Stimulated activated CD8-positive, alpha-beta memory T cell treated with anti-CD3 and anti-CD28 coated beads, Interleukin-4, amount 100 ng/mL, for 4 hours (primary cell): ENCODE measurements at places on chromosomes 6 and 20.

- no peak for DNase-seq
These were observed 97.4 kb downstream of the PDSS2 start for GRCh38 chr6:107361753-107362604.

GRCh38 chr6:48429021-48429420, 318.0 kb upstream of the PTCHD4 start:
- no peak for DNase-seq

DNA sequence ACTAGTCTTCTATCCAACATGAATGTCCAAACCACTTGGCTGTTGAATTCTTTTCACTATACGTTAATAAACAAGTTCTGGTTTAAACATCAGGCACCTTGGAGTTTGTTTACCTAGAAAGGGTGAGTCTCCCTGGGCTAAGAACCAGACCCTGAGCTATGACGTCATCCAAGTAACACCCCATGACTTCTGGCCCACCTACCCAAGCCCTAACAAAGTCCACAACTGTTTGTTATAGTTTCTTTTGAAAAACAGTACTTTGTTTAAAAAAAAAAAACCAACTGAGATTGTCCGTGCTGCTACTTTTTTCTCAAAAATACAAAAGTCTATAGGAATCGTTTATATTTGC, 146.9 kb upstream of the BEND6 start:
- no peak for DNase-seq

GRCh38 chr6:158408552-158409130, 96.4 kb downstream of the TULP4 start:
- DNase-seq: no peak

GRCh38 chr6:74609871-74610270, 596.0 kb downstream of the COL12A1 start:
- DNase-seq: no peak

DNA sequence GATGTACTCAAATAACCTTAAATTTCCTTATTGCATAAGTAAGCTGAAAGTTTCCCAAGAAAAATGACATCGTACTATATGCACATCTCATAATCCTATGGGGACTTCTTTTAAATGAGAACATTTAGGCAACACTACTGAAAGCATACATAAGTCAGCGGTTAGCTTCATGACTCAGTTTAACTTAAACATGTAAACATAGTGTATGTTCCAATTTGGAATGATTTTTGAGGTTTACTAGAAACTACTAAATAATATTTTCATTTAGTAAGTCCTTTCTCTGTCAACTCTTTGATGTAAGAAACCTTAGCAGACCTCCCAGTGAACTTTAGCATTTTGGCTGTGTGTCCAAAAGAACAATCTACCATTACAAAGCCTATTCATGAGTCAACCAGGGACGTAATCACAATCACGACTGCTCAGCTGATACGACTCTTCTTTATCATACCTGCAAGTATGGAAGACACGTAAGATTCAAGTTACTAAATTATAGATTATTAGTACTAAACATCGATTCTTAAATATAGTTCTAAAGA, 19.3 kb downstream of the HIVEP2 start:
- no peak for DNase-seq

DNA sequence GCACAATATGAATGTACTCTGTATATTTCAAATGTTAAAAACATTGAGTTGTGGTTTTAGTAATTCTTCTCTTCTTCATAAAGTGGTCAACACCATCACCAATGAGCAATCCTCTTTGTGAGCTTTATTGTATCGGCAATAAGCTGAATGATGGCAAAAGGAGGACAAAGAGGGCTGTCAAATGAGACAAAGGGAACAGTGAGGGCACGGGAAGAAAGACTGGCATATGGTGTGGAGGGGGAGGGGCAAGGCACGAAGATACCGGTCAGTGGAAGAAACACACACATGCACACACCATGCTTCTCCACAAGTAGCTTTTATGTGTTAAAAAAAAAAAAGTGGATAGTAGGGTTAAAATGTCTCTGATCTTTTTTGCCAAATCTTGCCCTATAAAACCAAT, 506.8 kb upstream of the CITED2 start:
- DNase-seq: no peak

GRCh38 chr20:62567246-62568044, 74.9 kb upstream of the SLCO4A1 start:
- DNase-seq: no peak

GRCh38 chr6:44575644-44576043, 188.1 kb downstream of the CDC5L start:
- no peak for DNase-seq
